ENCODE measurements at places on chromosomes 13 and 19.

- no peak for DNase-seq
Observed at GRCh38 chr13:113840541-113841352, 23.1 kb downstream of the GAS6 start.

- no peak for DNase-seq
Observed at GRCh38 chr19:15641901-15642491, 1.3 kb downstream of the CYP4F3 start.

GRCh38 chr19:30555075-30555790 lies 183.0 kb downstream of the ZNF536 start:
- no peak for DNase-seq

GRCh38 chr19:37855098-37855497 lies 51.3 kb downstream of the WDR87 start:
- peak; percentile 53 for DNase-seq

GRCh38 chr13:46866150-46866549 lies 30.7 kb downstream of the HTR2A start:
- peak; percentile 34 for DNase-seq

DNA sequence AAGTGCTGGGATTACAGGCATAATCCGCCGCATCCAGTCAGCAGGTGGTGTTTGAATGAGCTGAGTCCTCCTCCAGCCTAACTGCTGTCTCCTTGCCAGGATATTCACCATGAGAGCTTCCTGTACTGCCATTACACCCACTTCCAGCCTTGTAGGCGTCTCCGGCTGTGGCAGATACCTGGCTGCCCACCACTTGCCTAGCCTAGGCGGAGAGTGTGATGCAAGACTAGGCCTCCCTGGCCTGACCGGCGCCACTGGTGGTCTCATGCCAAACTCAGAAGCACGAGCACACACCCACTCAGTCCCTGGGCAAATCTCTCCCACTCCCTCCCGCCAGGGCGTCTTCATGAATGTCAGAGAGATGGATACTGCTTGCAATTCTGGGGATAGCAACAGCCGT lies 16.6 kb downstream of the IL12RB1 start:
- DNase-seq, result no peak

- peak; percentile 74 for DNase-seq
Observed at GRCh38 chr13:109700176-109700575, 86.2 kb downstream of the IRS2 start.

DNA sequence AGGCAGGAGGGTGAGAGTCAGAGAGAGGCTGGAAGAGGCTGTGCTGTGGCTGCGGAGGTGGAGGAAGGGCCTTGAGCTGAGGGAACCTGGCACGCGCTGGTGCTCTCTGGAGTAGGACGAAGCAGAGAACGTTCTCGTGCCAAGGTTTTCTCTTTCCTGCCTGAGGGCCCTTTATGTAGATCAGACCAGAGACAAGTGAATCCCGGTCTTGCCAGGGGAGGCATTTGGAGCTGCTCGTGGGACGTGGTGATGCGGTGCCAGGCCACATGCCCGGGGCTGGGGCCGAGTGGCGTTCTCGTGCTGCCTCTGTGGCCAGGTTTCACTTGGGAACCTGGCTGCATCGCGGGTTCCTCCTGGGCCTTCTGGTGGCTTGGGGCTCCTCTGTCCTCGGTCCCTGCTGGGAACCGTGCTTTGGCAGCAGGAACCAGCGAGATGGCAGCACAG lies 54.2 kb downstream of the KDM4B start:
- no peak for DNase-seq
